Natural killer cell (primary cell): ENCODE measurements at places on chromosomes 16 and 17. TPM values are rescaled to one million over a fixed set of nuclear protein-coding genes. Genes with fewer than 3 reads are reported as not detected.

The RPA1 gene
- total RNA-seq = 101 TPM

- H3K36me3 ChIP-seq = no peaks in the 10 kb centered on the region
- no peaks in the 10 kb centered on the region for H3K4me1 ChIP-seq
- H3K27ac ChIP-seq = no peak overlapping the region
- no peaks in the 10 kb centered on the region for H3K27me3 ChIP-seq
Measured at GRCh38 chr16:49596068-49596467, 222.5 kb downstream of the C16orf78 start.

DNA sequence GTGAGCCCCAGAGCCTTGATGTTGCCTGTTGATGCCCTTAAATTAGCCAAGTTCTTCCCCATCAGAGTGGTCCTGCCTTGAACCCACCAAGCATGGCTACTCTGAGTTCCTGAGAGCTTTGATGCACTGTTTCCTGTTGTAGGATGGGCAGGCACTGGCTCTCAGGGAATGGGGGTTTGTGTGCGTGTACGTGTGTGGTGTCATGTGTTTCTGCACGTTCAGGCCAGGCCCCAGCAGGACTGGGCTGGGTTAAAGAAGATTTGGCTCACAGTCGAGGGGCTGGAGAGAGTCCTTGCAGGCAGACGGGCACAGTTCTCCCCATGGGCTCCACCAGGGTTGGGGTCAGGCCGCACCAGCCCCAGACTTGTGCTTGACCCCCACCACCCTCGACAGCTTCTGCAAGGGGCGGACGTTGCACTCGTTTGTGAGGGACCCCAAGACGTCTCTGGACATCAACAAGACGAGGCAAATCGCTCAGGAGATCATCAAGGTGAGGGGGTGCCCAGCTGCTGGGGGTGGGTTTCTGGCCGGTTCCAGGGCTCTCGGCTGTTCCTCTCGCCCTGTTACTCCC is 23.4 kb upstream of the LGALS9 start:
- peaks cover 50% of the 10 kb centered on the region for H3K36me3 ChIP-seq
- DNase-seq = no peak
- H3K4me3 ChIP-seq = no peak overlapping the region
- no peaks in the 10 kb centered on the region for H3K27me3 ChIP-seq
- peaks cover 9% of the 10 kb centered on the region for H3K4me1 ChIP-seq

DNA sequence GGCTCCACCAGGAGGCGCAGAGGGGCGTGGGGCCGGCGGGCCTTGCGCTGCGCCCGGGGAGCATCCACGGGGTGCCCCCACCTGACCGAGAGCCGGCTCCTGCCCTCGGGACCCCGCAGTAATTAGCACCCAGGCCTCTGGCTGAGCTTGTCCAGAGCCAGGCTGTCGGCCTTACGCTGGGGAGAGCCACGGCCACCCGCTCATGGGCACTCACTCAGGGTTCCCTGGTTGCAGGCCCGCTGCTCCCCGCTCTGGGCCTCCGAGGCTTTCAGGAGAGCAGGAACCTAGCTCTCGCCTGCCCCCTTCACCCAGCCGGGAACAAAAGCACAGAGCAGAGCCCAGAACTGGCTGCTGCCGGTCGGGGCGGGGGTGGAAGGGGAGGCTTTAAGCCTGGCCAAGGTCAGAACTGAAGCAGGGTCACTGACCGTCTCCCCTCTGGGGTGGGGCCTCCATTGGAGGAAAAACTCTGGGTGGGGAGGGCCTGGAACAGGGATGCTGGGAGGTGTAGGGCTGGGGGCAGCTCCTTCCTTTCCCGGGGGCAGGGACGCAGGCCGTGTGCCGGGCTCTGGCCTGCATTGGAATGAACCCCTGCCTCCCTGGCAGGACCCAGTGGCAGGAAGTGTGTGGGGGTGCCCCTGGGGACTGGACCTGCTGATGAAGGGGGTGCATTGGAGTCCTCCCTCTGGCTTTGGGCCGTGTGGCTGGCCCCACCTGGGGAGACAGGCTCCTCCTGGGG is 12.3 kb downstream of the GLIS2 start:
- no peaks in the 10 kb centered on the region for H3K36me3 ChIP-seq
- H3K4me1 ChIP-seq = peaks cover 18% of the 10 kb centered on the region

GRCh38 chr16:54957403-54958166 is 26.9 kb downstream of the IRX5 start:
- H3K36me3 ChIP-seq = no peaks in the 10 kb centered on the region
- no peaks in the 10 kb centered on the region for H3K27me3 ChIP-seq
- H3K27ac ChIP-seq = no peak overlapping the region
- H3K4me1 ChIP-seq = no peaks in the 10 kb centered on the region
